ENCODE measurements at places on chromosomes 3 and 15.

- DNase-seq, result no peak
Measured at GRCh38 chr3:180036671-180037455, at the start of gene PEX5L. Gene PEX5L (minus strand): TSS chr3:180036937. CDS start chr3:180036599, 338 bp downstream.

GRCh38 chr15:70867911-70868467, 14.0 kb upstream of the LARP6 start:
- DNase-seq, result no peak

DNA sequence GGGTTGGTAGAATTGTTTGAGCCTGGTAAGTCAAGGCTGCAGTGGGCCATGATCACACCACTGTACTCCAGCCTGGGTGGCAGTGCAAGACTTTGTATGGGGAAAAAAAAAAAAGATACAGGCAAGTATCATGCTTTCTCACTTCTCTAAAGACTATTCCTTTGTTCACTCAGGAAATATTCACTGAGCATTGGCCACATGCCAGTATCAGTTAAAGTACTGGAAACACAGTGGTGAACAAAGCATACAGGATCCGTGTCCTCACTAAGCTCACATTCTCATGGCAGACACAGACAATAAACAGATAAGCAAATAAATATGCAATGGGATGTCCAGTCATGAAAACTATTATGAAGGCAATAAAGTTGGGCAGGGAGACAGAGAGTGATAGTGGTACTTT, 5.1 kb upstream of the MTHFS start:
- DNase-seq, result no peak

- DNase-seq, result no peak
Measured at GRCh38 chr15:51917493-51917892, 54.1 kb downstream of the LEO1 start.

DNA sequence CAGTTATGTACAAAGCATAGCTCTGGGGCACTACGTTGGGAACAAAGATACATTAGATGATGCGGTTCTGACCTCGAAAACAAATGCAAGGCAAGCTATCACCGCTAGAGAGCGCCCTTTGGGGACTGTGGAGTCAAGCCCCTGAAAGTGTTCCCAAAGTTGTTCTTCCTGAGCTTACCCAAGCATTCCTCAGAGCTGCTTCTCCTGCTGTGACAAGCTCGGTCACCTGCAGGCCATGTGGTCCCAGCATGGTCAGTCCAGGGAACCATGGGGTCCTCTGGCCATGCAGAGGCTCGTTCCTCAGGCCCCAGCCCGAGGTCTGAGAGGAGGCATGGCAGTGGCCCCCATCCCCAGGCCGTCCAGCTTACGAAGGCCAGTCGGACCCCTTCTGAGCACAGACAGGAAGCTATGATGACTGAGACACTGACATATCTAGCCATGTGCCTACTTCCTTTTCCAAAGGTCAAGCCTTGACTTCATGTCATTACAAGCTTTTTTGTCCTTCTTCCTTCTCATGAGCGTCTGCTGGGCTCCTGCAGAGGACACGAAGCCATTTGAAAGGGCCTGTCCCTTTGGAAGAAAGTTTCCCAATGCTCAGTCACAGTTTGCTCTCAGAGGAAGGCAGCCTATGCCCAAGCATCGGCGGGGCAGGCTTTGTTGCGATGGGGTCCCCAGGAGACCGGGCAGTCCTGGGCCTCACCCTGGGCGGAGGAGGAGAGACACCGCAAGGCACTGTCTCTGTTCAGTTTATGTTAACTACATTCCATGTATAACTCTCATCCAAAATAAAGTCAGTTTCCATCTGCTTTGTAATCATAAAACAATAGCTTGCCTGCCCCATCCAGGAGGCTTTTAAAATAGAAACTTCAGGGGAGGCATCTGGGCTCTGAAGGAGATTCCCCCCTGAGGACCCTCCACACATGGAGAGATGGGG, 79.3 kb downstream of the ATP10A start:
- DNase-seq, result peak; percentile 27

GRCh38 chr3:40973141-40973540, 226.2 kb upstream of the CTNNB1 start:
- DNase-seq, result no peak

DNA sequence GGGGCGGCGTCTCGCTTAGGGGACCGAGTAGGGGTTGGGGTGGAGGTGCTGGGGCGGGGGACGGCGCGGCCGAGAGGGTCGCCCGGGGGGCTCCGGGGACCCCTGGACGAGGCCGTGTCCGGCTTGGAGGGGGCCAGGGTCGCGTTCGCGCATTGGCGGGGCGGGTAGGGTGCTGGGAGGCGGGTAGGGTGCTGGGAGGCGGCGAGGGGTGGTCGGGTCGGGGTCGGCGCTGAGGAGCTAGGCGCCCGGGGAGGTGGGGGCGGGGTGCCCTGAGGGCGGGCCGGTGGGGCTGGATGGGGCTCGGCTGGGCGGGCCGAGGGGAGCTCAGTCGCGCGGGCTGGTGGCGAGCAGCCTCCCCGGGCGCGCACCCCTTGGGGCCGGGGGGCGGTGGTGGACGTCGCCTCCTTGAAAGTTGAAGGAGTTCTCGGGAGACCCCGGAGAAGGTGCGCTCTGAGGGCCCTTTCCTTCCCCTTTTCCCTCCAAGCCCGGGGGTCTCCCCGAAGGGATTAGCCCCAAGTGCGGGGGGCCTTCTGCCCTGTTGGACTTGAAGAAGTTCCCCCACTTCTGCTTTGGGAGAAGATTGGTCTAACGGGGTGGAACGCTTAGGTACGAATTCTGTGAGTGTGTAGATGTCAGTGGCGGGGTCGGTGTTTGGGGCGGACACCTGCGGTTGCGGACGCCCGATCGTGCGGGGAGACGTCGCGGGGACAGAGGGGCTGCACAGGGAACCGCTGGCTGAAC, 543 bp downstream of the MEF2A start:
- DNase-seq, result no peak

All from stimulated activated CD4-positive, alpha-beta T cell treated with anti-CD3 and anti-CD28 coated beads, Interleukin-1b, Interleukin-23, amount 100 ng/mL, for 24 hours (primary cell).